ENCODE measurements at places on chromosomes 3 and 15. TPM values are rescaled to one million over a fixed set of nuclear protein-coding genes. Genes with fewer than 3 reads are reported as not detected.

The MBNL1 gene
- 279 TPM for total RNA-seq

The P2RY13 gene
- total RNA-seq, result 1.1 TPM

The DTX3L gene
- 21.1 TPM for total RNA-seq

The GLCE gene
- 16.1 TPM for total RNA-seq

- peak overlapping the region; percentile 24 for H3K27ac ChIP-seq
- no peaks in the 10 kb centered on the region for H3K27me3 ChIP-seq
- H3K36me3 ChIP-seq, result peaks cover 14% of the 10 kb centered on the region
Observed at GRCh38 chr15:90957031-90957790, 2.5 kb downstream of the RCCD1 start.

- H3K36me3 ChIP-seq, result no peaks in the 10 kb centered on the region
- no peaks in the 10 kb centered on the region for H3K27me3 ChIP-seq
- no peak overlapping the region for H3K27ac ChIP-seq
- no peak for DNase-seq
- H3K4me3 ChIP-seq, result no peak overlapping the region
- H3K4me1 ChIP-seq, result no peaks in the 10 kb centered on the region
Observed at GRCh38 chr3:121758727-121759450, 9.3 kb upstream of the GOLGB1 start.

- no peak overlapping the region for H3K4me3 ChIP-seq
- H3K36me3 ChIP-seq, result no peaks in the 10 kb centered on the region
- DNase-seq, result peak; percentile 6
- H3K27me3 ChIP-seq, result no peaks in the 10 kb centered on the region
- no peaks in the 10 kb centered on the region for H3K4me1 ChIP-seq
Observed at GRCh38 chr3:182465301-182466185, 327.8 kb upstream of the ATP11B start.

- no peaks in the 10 kb centered on the region for H3K4me1 ChIP-seq
- no peak overlapping the region for H3K4me3 ChIP-seq
- no peak overlapping the region for H3K27ac ChIP-seq
- no peak for DNase-seq
- H3K27me3 ChIP-seq, result no peaks in the 10 kb centered on the region
- no peaks in the 10 kb centered on the region for H3K36me3 ChIP-seq
Observed at GRCh38 chr15:81400640-81401236, 26.7 kb upstream of the TMC3 start.

GRCh38 chr3:124147946-124148345 lies 156.0 kb upstream of the ROPN1 start:
- DNase-seq, result no peak
- no peaks in the 10 kb centered on the region for H3K36me3 ChIP-seq
- H3K27me3 ChIP-seq, result no peaks in the 10 kb centered on the region
- H3K27ac ChIP-seq, result no peak overlapping the region

DNA sequence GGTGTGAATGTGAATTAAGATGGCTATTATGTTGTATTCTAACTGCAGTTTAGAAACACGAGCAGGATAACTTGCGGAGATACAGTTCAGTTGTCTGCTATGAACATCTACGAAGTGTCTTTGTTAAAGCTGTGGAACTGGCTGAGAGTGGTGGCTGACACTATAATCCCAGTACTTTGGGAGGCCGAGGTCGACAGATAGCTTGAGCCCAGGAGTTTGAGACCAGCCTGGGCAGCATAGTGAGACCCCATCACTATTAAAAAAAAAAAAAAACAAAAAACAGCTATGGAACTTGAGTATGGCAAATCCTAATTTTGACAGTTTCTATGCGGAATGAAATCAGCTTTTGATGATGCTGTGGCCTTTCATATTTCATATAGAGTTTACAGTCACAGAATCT lies 1.7 kb downstream of the EAF1 start:
- H3K36me3 ChIP-seq, result peaks cover 7% of the 10 kb centered on the region
- H3K27ac ChIP-seq, result no peak overlapping the region
- no peaks in the 10 kb centered on the region for H3K27me3 ChIP-seq
- no peak for DNase-seq
- peaks cover 17% of the 10 kb centered on the region for H3K4me1 ChIP-seq

DNA sequence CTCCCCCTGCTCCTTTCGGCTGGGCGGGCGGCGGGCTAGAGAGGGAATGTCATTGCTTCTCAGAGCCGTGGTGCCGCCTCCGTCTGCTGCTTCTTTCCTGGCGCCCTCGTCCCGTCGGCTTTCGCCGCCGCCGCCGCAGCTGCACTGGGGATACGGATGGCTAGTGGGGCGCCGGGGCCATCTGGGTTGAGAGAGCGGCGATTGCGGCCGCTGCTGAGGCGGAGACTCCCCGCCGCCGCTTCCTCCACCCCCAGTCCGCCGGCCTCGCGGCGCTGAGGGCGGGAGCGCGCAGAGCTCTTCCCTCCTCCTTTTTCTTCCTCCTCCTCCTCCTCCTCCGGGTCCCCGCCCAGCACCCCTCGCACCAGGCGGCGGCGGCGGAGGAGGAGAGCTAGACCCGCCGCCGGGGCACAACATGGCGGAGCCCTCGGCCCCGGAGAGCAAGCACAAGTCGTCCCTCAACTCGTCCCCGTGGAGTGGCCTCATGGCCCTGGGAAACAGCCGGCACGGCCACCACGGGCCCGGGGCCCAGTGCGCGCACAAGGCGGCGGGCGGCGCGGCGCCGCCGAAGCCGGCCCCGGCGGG lies at the start of gene STT3B:
Gene STT3B (plus strand): TSS at position 339 of the 582 bp plus-strand sequence. CDS start 74 bp downstream, at position 413.
- H3K36me3 ChIP-seq, result no peaks in the 10 kb centered on the region
- H3K27ac ChIP-seq, result peak within 1 kb of the TSS; percentile 74
- peak; percentile 81 for DNase-seq
- no peaks in the 10 kb centered on the region for H3K27me3 ChIP-seq
- peaks cover 29% of the 10 kb centered on the region for H3K4me1 ChIP-seq

DNA sequence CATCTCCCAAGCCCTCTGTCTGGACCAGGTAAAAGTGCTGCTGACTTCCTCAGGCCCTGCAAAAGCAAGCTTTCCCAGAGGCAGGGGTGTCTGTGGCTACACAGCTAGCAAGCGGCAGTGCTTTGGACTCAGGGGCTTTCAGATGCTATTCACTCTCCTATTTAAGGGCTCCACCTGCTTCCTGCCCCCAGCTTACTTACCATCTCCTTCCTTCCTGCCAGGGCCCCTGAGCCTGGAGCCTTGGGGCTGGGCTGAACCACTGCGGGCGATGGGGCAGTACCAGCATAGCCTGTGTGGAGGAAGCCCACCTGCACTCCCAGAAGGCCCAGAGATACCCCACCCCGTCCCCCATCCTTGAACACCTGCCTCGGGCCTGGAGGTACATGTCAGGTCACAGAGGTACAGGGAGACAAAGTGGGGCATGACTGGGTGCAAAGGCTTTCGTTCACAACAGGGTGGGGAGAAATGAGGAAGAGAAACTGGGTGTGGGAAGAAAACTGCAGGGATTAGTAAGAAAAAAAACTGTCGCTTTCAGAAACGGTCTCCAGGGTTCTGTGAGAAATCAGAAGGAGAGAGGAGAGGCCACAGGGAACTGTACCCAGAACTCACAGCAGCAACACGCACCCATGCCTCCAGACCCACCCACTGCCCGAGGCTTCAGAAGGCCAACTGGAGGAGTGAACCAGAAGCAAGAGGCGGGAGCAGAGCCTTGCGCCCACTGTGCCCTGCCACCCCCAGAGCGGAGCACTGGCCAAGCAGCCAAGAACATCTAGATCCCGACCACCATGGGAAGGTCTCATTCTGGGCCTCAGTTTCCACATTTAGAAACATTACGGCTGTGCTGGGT lies 49.5 kb downstream of the CCDC12 start:
- no peak overlapping the region for H3K4me3 ChIP-seq

- no peak for DNase-seq
- no peaks in the 10 kb centered on the region for H3K27me3 ChIP-seq
- H3K27ac ChIP-seq, result no peak overlapping the region
- peaks cover 23% of the 10 kb centered on the region for H3K4me1 ChIP-seq
- no peak overlapping the region for H3K4me3 ChIP-seq
- H3K36me3 ChIP-seq, result no peaks in the 10 kb centered on the region
Observed at GRCh38 chr15:67801926-67802914, 23.1 kb upstream of the SKOR1 start.

DNA sequence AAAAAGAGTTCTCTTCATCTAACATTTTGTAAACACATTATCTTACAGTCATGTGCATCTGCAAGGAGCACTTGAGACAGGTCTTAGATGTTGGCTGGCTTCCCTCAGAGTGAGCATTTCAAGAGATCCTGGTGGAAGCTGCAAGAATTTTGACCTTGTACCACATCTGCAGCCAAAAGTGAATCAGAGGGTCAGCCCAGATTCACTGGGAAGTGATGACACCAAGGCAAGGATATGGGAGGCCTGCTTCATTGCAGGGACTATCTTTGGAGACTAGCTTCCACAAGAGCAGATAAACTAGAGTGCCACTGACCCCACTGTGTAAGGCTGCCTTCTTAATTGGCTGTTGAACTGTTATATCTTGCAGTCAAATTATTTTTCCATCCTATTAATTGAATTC lies 21.3 kb upstream of the GADL1 start:
- H3K4me3 ChIP-seq, result no peak overlapping the region
- no peaks in the 10 kb centered on the region for H3K27me3 ChIP-seq
- no peak for DNase-seq

DNA sequence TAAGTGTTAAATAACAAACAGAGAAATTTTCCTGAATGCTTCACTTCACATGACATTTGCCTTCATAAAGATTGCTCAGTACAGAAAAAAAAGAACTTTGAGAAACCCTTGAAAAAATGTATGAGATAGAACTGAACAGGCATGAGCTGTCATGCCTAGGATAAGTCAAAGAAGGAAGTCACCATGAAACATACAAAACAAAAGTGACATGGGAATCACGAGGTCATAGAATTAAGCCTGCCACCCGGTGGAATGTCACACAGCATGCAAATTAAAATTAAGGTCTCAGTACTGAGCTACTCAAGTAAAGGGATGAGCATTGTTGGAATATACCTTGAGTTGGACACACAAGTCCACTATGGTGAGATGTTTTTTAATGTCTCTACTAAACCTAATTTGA lies 652.5 kb upstream of the NECTIN3 start:
- H3K36me3 ChIP-seq, result no peaks in the 10 kb centered on the region
- DNase-seq, result no peak
- H3K27ac ChIP-seq, result no peak overlapping the region
- H3K27me3 ChIP-seq, result no peaks in the 10 kb centered on the region
- H3K4me3 ChIP-seq, result no peak overlapping the region

DNA sequence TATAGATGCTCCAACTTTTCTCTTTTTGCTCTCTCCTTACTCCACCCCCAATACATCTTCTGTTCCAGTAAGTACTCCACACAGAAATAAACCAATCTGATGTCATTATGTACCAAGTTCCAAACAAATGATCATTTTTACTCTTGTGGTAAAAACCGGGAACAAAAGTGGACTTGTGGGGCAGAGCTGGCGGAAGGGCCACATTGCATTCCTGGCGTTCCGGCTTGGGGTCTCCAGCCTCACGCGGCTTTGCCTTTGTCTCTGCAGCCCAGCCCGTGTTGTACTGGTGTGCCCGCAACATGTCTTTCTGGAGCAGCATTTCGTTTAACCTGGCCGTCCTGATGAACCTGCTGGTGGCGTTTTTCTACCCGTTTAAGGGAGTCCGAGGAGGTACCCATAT lies 184.4 kb upstream of the BHLHE40 start:
- H3K36me3 ChIP-seq, result peaks cover 25% of the 10 kb centered on the region
- no peak overlapping the region for H3K27ac ChIP-seq
- no peak overlapping the region for H3K4me3 ChIP-seq
- no peaks in the 10 kb centered on the region for H3K27me3 ChIP-seq
- DNase-seq, result no peak

DNA sequence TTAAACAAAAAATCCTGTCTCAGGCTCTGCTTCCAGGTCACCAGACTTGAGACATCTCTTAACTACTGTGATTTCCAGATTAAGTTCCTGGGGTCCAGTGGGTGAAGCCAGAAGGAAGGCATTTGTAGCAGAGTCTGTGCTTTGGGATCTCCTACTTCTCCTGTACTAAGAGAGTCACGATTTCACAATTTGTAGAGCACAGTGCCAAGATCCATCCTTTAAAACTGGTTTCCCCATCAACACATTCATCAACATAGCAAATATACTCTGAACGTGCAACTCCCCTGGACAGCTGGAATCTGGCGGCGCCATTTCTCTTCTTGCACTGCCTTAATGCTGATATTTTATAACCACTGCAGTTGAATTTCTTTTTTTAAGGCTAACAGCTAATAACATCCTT lies 33.2 kb downstream of the CDCP1 start:
- no peak overlapping the region for H3K27ac ChIP-seq
- H3K36me3 ChIP-seq, result no peaks in the 10 kb centered on the region
- no peak overlapping the region for H3K4me3 ChIP-seq

DNA sequence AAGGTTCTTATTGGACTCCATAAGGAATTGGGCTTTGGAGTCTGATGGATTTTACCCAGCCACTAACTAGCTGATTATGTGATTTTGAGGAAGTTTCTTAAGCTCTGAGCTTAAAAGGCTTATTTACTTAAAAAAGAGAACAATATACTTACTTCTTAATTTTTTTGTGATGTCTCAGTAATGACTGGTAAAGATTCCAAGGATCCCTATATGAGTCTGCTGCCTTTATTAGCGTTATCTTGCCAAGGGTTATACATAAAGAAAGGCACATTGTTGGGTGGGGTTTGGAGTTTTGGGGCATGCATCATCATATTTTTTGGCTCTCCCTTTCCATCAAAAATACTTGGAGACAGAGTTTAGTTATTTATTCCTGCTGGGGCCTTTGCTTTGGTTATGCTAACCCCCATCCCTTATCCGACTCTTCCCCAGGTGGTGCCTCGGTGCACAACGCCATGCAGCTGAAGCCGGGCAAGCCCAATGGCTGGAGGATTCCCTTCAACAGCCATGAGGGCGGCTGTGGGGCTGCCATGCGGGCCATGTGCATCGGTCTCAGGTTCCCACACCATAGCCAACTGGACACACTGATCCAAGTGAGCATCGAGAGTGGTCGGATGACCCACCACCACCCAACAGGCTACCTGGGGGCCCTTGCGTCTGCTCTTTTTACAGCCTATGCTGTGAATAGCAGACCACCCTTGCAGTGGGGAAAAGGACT lies 6.7 kb downstream of the ADPRH start:
- no peak overlapping the region for H3K4me3 ChIP-seq
- DNase-seq, result no peak
- no peaks in the 10 kb centered on the region for H3K27me3 ChIP-seq
- H3K36me3 ChIP-seq, result no peaks in the 10 kb centered on the region
- H3K4me1 ChIP-seq, result no peaks in the 10 kb centered on the region

- no peak overlapping the region for H3K27ac ChIP-seq
- H3K36me3 ChIP-seq, result no peaks in the 10 kb centered on the region
- H3K4me3 ChIP-seq, result no peak overlapping the region
- H3K27me3 ChIP-seq, result no peaks in the 10 kb centered on the region
- no peaks in the 10 kb centered on the region for H3K4me1 ChIP-seq
Observed at GRCh38 chr3:60277361-60277800, 973.9 kb downstream of the FHIT start.

GRCh38 chr3:15983232-15983631 lies 185.5 kb upstream of the ANKRD28 start:
- DNase-seq, result no peak
- no peaks in the 10 kb centered on the region for H3K36me3 ChIP-seq
- H3K4me3 ChIP-seq, result no peak overlapping the region
- H3K27me3 ChIP-seq, result no peaks in the 10 kb centered on the region
- no peak overlapping the region for H3K27ac ChIP-seq

GRCh38 chr3:24480497-24480896 lies 14.2 kb downstream of the THRB start:
- no peaks in the 10 kb centered on the region for H3K27me3 ChIP-seq
- H3K27ac ChIP-seq, result no peak overlapping the region
- H3K36me3 ChIP-seq, result no peaks in the 10 kb centered on the region
- DNase-seq, result no peak
- no peaks in the 10 kb centered on the region for H3K4me1 ChIP-seq
- H3K4me3 ChIP-seq, result no peak overlapping the region

GRCh38 chr15:75091814-75092213 lies 68.4 kb downstream of the PPCDC start:
- H3K4me1 ChIP-seq, result no peaks in the 10 kb centered on the region
- DNase-seq, result no peak
- H3K27me3 ChIP-seq, result no peaks in the 10 kb centered on the region
- no peak overlapping the region for H3K27ac ChIP-seq
- no peaks in the 10 kb centered on the region for H3K36me3 ChIP-seq

All from thyroid gland (tissue), 4 donors.